Camera-type eye (tissue), 1 donor: ENCODE measurements at places on chromosomes 16 and 17. TPM values are rescaled to one million over a fixed set of nuclear protein-coding genes. Genes with fewer than 3 reads are reported as not detected.

The CMTM4 gene
- total RNA-seq: 43.5 TPM

The ZNF652 gene
- total RNA-seq: 52.2 TPM

The FBXW10B gene
- 1.5 TPM for total RNA-seq

The RAB11FIP4 gene
- total RNA-seq: 31.0 TPM

The LYRM9 gene
- 24.3 TPM for total RNA-seq

The CACNG1 gene
- total RNA-seq: 0.82 TPM

The TNFRSF13B gene
- not detected for total RNA-seq

The LLGL2 gene
- 51.2 TPM for total RNA-seq

The SALL1 gene
- 5.9 TPM for total RNA-seq

The CENPX gene
- total RNA-seq: 20.3 TPM

The KRT36 gene
- not detected for total RNA-seq

The OR1F1 gene
- total RNA-seq: not detected

The HP gene
- 0.55 TPM for total RNA-seq

The PRSS33 gene
- total RNA-seq: 2.9 TPM

The AOC3 gene
- total RNA-seq: 18.6 TPM

The SOST gene
- total RNA-seq: 0.22 TPM

The KRTAP3-2 gene
- not detected for total RNA-seq
